ENCODE measurements at places on chromosomes 7 and 10.

GRCh38 chr10:88913127-88913526 is 33.1 kb downstream of the STAMBPL1 start:
- DNase-seq = no peak

- DNase-seq = no peak
Measured at GRCh38 chr10:124480860-124481259, 19.2 kb downstream of the LHPP start.

- no peak for DNase-seq
Measured at GRCh38 chr10:77686650-77687417, 49.2 kb upstream of the KCNMA1 start.

GRCh38 chr10:61404751-61405150 is 48.4 kb downstream of the TMEM26 start:
- no peak for DNase-seq

- peak; percentile 59 for DNase-seq
Measured at GRCh38 chr7:106111655-106112117, 426 bp downstream of the SYPL1 start.

GRCh38 chr7:138886501-138886917 is 88.5 kb upstream of the ATP6V0A4 start:
- peak; percentile 75 for DNase-seq

GRCh38 chr10:113613977-113614690 is 49.7 kb downstream of the NRAP start:
- DNase-seq = no peak

DNA sequence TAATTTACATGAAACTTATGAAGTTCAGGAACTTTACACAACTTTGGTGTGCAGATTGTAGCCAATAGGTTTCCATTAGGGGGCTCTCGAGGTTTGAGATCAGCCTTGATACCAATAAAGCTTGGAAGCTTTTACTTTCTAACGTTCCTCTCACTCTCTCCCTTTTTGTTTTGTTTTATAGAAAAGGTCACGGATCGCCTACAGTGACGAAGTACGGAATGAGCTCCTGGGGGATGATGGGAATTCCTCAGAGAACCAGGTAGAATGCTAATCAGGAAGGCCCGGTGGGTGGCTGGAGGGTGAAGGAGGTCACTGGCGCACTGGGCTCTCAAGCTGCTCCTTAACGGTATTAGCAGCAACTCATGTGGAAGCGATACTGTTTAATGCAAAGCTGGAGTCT is 79.9 kb downstream of the VTI1A start:
- no peak for DNase-seq

- DNase-seq = no peak
Measured at GRCh38 chr10:11677480-11677879, 64.7 kb upstream of the ECHDC3 start.

GRCh38 chr10:33773253-33773573 is 438.7 kb upstream of the NRP1 start:
- no peak for DNase-seq

GRCh38 chr7:154259396-154259795 is 207.2 kb downstream of the DPP6 start:
- DNase-seq = no peak

- DNase-seq = no peak
Measured at GRCh38 chr10:123718544-123719060, 52.4 kb downstream of the GPR26 start.

- no peak for DNase-seq
Measured at GRCh38 chr7:153072806-153073205, 313.3 kb downstream of the ACTR3B start.

GRCh38 chr10:84583501-84583900 is 255.1 kb downstream of the CCSER2 start:
- no peak for DNase-seq
